Left forelimb (tissue), 1 donor: ENCODE measurements at places on chromosomes 2 and 18.

- peak; percentile 87 for DNase-seq
Observed at GRCh38 chr18:25230658-25231326, 121.2 kb downstream of the ZNF521 start.

- no peak for DNase-seq
Observed at GRCh38 chr2:182499706-182500470, 73.1 kb upstream of the PDE1A start.

- DNase-seq: no peak
Observed at GRCh38 chr2:163731735-163732134, 4.1 kb downstream of the FIGN start.

DNA sequence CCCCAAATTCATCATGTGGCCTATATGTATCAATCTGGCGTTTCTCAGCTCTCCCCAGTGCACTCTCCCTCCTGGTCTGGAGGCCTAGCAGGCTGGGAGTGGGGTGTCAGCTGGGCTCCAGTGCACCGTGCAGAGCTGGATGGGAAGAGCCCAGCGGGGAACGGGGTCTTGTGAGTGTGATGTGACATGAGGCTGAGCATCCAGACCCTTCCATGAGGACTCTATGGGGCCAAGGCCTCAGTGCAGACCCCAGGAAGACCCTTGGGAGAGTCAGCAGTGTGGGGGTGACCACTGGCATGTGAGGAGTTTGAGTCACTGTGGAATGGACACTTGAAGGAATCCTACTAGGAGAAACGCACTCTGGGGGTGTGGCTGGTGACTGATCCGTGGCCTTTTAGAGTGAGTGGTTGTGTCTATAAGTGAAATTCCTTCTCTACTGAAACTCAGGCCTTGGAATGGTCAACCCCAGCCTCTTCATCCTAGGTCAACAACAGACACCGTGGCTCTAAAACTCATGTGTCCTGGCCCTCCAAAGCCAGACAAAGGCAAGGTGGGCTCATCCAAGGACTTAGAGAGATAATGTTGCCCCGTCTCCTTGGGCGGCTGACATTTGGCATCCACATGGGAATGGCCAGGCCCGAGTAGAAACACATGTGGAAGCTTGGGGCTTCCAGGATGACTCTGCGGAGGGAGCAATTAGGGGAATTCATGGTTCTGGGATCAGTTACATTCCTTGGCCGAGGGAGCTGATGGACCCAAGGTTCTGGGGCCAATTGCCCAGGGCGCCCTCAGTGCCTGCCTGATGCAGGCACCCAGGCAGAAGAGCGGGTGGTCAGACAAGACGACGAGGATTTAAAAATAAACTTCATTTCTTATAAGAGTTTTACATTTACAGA lies 156.0 kb upstream of the TWIST2 start:
- DNase-seq: no peak

- DNase-seq: no peak
Observed at GRCh38 chr2:6906165-6906741, 11.0 kb upstream of the RNF144A start.

DNA sequence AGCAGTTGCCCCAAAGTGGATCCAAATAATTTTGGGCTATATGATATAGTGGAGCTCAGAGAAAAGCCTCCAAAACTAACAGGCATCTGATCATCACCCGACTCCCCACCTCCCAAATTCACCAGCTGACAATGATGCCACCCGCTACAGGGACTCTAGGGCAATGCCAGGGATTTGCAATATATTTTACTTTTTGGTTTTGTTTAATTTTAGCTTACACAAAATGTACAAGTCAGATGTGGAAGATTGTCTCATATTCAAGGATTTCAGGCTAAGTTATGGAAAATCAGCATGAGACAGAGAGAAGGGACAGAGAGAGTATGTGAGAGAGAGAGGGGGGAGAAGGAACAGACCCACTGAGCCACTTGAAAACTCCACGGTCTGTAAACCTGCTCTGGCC lies 187.4 kb downstream of the TMEM247 start:
- DNase-seq: no peak

DNA sequence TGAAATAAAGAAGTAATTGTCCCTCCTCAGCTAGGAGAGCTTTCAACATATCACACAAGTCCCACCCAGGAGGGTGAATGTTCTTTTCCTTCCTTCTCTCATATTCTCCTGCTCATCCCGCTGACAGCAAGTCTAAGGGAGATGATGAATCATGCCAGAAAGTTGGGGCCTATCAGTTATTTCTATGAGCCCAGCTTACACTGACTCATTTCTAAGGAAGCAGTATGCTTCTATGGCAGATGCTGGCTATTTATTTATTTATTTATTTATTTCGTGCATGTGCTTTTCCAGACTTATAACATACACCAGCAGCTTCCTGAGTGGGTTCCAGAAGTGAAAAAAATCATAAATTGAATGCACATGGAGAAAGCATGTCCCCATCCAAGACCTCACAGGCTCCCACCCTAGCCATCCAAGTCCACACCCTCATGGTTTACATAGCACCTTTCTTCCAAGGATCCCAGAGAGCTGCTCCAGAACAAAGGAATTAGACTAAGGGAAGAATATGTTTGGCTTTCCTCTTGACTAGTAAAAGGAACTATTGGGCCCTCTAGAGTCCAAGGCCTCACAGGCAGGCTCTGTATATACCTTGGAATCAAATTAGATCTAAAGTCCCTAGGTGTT lies 1074.2 kb upstream of the ZEB2 start:
- DNase-seq: no peak

DNA sequence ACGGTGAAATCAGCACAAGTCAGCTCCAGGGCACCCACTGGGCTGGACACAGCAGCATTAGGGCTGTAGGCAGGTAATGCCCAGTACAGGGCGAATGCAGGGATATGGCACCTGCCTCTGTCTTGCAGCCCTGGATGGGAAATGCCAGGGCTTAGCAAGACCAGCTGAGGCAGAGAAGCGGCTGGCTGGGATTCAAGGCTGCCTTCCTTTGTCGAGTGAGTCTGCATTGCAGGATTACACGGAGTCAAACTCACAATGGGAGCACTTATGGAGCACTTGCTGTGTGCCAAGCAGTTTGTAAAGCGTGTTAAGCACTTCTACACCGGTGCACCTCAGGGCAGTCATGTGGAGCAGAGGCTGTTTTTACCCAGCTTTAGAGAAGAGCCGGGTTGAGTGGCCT lies 87.3 kb upstream of the HDAC4 start:
- no peak for DNase-seq

- no peak for DNase-seq
Observed at GRCh38 chr18:23662309-23663263, at the start of gene ANKRD29. Gene ANKRD29 (minus strand): TSS chr18:23662911. CDS start chr18:23662730, 181 bp downstream.

GRCh38 chr2:1887915-1888314 lies 143.6 kb upstream of the PXDN start:
- no peak for DNase-seq

DNA sequence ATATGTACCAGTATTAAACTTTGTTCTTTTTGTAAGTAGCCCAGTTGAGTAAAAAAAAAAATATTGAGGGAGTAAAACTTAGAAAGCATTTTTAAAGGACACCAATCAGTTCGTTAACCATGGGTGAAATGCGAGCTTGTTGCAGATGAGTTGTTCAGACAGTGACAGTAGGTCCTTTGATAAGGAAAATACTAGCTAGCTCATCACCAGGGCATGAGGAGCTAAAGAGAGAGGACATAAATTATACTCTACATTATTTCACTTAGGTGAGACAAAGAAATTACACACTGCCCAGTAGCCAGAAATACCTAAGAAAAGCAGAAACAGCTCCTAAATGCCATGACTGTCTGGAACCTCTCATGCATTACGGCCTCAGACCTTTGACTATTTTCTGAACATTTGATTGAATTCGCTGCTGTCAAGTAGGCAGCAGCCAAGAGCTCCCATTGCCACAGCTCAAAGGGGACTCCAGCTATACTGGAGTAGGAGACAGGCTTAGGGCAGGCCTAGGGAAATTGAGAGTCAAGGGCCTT lies 2.6 kb upstream of the HNRNPLL start:
- DNase-seq: no peak

- no peak for DNase-seq
Observed at GRCh38 chr2:70931376-70932000, 4.2 kb upstream of the ATP6V1B1 start.

DNA sequence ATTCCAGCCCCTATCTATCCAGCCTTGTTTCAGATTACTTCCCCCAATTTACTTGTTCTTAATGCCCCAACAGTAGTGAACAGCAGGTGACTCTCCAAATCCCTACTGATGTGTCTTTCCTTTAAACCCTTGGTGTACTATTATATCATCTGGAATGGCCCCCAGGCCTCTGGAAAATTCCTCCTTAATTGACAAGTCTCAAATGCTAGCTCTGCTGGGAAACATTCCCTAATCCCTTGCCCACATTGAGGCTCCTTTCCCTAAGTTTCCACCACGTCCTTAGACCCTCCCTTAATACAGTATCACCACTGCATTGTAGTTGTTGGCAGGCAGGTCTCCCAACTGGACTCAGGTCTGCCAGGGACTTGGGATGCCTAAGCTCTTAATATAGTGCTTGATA lies 41.0 kb downstream of the MYO3B start:
- no peak for DNase-seq

DNA sequence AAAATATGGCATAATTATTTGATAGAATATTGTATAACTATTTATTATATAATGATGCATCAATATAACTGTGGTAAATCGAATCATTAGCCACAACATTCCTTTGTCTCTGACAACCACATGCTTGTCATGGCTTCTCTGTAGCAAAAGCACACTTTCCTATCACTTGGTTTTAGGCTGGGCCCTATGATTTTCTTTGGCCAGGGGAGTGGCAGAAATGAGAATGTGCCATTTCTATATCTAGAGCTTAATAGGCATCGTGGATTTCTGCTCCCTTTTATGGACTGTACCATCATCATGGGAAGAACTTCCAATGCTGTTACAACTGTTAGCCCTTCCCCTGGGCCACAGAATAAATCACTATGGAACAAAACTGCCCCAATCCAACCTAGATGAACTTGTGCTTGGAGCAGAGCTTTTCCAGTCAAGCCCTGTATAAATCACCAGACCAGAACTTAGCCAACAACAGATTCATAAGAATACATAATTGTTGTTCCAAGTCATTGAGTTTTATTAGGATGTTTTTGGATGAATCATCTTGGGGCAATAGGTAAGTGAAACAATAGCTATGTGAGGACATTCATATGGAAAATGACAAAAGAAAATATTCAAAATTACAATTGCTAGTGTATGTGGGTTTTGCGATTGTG lies 715.8 kb downstream of the ERBB4 start:
- DNase-seq: no peak

- no peak for DNase-seq
Observed at GRCh38 chr2:179966778-179967394, 40.2 kb downstream of the CWC22 start.

GRCh38 chr2:133326652-133327397 lies 241.4 kb downstream of the NCKAP5 start:
- no peak for DNase-seq

DNA sequence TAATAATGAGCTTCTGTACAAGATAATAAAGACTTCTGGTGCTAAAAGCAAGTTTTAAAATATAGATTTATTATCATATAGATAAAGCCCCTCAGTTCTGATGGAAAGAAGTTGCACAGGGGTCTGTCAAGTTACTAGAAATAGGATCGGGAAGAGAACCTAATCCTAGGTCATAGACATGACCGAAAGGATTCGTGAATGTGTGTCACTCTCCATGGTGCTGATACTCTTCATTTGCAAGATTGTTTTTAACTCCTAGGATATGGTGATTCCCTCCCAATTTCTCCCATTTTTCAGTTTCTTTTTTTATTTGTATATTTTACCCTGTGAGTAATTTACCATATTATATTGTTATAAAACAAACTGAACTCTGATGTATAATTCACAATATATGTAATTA lies 58.9 kb upstream of the CTNNA2 start:
- DNase-seq: no peak

DNA sequence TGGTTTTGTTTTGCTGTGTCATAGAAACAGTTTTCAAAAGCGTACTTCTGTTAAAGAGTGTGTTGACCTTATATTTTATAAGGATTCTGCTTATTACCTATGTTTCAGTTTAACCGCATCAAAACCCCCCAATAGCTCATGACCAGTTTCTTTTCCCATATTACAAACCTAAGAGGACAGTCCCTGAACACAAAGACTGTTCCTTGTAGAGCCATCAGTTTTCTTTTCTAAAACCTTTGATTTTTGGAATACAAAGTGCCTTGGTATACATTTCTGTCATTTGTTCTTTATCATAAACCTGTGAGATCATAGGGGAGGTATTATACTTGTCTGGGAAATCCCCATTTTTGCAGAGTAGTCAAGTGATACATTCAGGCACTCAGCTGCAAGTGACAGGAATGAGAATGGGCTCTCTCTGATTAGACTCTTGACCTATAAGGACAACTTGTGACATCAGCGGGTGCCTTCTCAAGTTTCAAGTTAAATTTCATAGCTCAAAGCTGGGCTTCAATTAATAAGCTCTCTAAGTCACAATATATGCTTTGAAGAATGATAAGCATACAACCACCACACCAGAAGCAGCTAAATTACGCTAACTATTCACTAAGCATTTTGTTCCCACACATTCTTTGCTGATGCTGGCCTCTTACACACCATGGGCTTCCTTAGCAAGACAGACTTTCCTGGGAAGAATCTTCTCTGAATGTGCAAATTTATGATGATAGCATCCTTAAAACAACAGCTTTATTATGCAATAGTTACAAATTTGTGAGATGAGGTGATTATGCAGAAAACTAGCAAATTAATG lies 97.5 kb upstream of the CD302 start:
- DNase-seq: no peak

GRCh38 chr2:64434039-64434657 lies 19.8 kb upstream of the LGALSL start:
- DNase-seq: no peak

- no peak for DNase-seq
Observed at GRCh38 chr2:119433636-119434327, 2.1 kb downstream of the TMEM37 start.

DNA sequence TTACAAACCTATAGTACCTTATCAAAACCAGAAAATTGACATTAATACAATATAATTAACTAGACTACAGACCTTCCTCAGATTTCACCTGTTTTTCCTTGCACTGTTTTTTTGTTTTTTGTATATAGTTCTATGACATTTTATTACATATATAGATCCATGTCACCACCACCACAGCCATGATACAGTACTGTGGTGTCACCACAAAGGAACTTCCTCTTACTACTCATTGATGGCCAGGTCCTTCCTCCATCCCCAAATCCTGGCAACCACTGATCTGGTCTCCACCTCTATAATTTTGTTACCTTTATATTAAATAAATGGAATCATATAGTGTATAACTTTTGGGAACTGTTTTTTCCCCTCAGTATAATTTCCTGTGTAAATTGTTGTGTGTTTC lies 19.4 kb upstream of the ATP6V1B1 start:
- DNase-seq: no peak

GRCh38 chr2:60555783-60556139 lies 2.3 kb upstream of the BCL11A start:
- no peak for DNase-seq

GRCh38 chr18:51275712-51276476 lies 78.4 kb upstream of the MEX3C start:
- peak; percentile 72 for DNase-seq

- no peak for DNase-seq
Observed at GRCh38 chr18:79888016-79888415, 63.4 kb downstream of the SLC66A2 start.

- no peak for DNase-seq
Observed at GRCh38 chr2:28821295-28821958, 10.8 kb downstream of the SPDYA start.
